Smooth muscle cell of the coronary artery (primary cell): ENCODE measurements at places on chromosomes 2 and 18. TPM values are rescaled to one million over a fixed set of nuclear protein-coding genes. Genes with fewer than 3 reads are reported as not detected.

GPR35 gene
- total RNA-seq: 0.23 and 0.30 TPM in 2 replicates

KIAA2012 gene
- under 0.01 TPM in 1 of 2 replicates, not detected in the other for total RNA-seq

TTR gene
- not detected in 2 replicates for total RNA-seq

EVX2 gene
- total RNA-seq: not detected in 2 replicates

HOXD11 gene
- total RNA-seq: not detected in 2 replicates

CAPN14 gene
- total RNA-seq: 0.08 and 0.12 TPM in 2 replicates

LINC00305 gene
- not detected in 2 replicates for total RNA-seq

LCT gene
- total RNA-seq: under 0.01 TPM in 1 of 2 replicates, not detected in the other

CD8B gene
- not detected in 2 replicates for total RNA-seq

SLC9A4 gene
- total RNA-seq: not detected in 2 replicates

UGT1A3 gene
- not detected in 2 replicates for total RNA-seq

OBSL1 gene
- total RNA-seq: 45.7 and 84.6 TPM in 2 replicates

SCN7A gene
- 0.15 TPM in 1 of 2 replicates, not detected in the other for total RNA-seq

ACMSD gene
- not detected in 2 replicates for total RNA-seq

CYP1B1 gene
- 5.1 and 226 TPM in 2 replicates for total RNA-seq

SNED1 gene
- total RNA-seq: 7.4 and 80.4 TPM in 2 replicates

NEU2 gene
- not detected in 2 replicates for total RNA-seq
